Esophagus squamous epithelium (tissue), 5 donors: ENCODE measurements at places on chromosomes 4 and X.

- DNase-seq, result no peak
These were observed 112.7 kb downstream of the HNRNPD start for GRCh38 chr4:82261084-82261483.

- DNase-seq, result no peak
These were observed 62.3 kb upstream of the NAP1L5 start for GRCh38 chr4:88759895-88760290.

GRCh38 chr4:185143601-185143969, 519 bp downstream of the SLC25A4 start:
- no peak for DNase-seq

GRCh38 chr4:145487631-145488030, 6.0 kb downstream of the SMAD1 start:
- DNase-seq, result no peak

DNA sequence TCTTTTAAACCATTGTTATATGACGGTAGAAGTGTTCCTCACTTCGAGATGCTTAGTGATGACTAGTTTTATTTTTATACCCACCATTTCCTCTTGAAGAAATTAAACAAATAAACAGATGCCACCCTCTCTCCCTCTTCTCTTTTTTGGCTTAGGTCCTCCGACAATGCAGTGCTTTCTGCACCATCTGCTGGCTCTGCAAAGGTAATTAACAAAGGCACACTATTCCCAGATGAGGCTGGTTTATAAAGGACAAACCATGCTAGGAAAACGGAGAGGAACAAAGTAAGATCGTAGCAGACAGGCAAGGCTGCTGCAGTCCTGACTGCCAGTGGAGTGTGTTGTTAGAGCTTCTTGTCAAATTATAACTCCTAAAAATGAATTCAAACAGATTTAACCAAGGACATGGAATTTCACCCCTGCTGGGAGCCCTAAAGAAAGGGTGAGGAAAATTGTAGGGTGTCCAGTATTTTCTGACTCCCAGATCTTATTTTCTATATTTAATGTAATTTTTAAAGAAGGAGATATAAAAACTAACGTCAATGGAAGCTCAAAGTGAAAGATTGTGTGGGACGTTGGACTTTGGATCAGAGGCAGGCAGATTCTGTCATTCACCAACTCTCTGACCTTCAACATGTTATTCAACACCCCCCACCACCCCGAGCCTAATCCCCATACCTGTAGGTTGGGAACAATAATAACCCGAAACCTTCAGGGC, 142.1 kb downstream of the CPEB2 start:
- DNase-seq, result no peak

GRCh38 chr4:130110189-130110588, 1014.2 kb downstream of the C4orf33 start:
- no peak for DNase-seq

DNA sequence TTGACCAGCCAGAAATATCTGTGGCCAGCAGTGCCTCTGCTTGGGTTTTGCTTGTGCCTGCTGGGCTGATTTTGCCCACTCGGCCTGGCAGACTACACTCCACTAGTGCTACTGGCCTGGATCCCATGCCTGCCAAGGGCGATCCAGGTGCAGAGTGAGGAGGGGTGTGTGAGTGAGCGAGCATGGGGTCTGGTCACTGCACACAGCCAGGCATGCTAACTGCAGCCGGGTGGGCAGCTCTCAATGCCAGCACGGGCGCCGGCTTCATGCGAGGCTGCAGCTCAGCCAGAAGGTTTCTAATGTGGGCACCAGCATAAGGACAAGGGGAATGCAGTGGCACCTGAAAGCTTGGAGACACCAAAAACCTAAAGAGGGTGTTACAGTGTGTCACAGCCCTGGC, 1161.4 kb downstream of the FSTL5 start:
- DNase-seq, result no peak

- no peak for DNase-seq
These were observed 17.1 kb upstream of the RAI2 start for GRCh38 chrX:17878028-17878670.

DNA sequence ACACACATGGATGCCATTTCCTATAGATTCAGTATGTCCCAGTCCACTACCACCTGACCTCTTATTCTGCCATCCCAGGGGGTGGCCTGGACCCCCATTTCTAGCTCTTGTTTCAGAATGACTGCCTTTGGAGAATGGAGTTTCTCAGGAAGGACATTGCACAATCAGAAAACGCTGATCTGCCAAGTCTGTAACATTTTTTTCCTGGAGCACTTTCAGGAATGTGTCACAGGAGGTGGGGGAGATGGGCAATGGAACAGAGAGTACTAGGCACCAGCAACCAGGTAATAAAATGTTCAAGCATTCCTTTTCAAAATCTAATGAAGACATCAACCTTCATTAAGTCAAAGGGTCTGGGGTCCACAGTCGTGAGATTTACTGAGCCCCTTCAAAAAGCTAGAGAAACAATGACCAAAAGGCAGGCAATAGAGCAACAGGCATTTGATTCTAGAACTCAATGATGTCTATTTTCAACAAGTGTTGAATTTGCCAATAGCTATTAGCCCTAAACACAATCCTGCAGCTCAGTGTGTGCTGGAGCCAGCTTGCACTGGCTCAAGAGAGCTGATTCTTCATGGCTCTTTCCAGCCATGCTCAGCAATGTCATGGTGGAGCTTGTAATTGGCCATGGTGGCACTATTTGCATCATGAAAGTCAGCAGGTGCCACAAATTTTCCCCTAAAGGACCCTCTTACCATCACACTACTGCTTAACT, 87.1 kb downstream of the KDR start:
- no peak for DNase-seq

DNA sequence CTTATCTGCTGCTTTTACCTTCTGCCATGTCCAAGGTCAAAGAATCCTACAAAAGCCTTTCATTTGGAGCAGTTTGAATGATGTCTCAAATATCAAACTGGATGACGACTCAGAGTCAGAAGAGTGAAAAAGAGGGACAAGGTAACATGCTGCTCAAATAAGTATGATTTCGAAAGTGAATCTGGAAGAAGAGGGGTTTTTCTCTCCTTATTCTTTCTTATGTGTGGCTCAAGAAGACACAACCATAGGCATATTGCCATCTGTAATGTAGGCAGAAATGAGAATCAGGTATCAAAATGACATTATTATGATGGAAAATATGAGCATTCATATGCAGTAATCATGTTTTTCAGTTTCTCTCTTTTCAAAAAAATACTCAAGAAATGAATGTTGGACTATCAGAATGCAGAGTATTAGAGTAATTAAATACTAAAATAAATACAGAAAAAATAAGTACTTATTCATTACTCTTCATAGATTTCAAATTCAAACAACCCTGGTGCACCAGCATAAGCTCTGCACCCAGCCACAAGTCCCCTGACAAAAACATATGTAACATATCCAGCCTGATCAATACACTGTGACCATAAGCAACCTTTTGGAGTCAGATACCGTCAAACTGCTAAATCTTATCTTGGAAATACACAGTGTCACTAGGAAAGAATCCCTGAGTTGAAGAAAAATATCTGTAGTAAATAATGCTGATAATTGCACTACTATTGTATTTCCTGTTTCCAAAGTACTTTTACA, 468.6 kb downstream of the INPP4B start:
- no peak for DNase-seq

DNA sequence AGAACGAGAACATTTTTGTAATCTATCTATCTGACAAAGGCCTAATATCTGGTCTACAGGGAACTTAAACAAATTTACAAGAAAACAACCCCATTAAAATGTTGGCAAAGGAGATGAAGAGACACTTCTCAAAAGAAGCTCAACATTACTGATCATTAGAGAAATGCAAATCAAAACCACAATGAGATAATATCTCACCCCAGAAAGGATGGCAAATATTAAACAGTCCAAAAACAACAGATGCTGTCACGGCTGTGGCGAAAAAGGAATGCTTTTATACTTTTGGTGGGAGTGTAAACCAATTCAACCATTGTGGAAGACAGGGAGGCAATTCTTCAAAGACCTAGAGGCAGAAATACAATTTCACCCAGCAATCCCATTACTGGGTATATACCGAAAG, 2284.8 kb downstream of the ARAP2 start:
- no peak for DNase-seq

DNA sequence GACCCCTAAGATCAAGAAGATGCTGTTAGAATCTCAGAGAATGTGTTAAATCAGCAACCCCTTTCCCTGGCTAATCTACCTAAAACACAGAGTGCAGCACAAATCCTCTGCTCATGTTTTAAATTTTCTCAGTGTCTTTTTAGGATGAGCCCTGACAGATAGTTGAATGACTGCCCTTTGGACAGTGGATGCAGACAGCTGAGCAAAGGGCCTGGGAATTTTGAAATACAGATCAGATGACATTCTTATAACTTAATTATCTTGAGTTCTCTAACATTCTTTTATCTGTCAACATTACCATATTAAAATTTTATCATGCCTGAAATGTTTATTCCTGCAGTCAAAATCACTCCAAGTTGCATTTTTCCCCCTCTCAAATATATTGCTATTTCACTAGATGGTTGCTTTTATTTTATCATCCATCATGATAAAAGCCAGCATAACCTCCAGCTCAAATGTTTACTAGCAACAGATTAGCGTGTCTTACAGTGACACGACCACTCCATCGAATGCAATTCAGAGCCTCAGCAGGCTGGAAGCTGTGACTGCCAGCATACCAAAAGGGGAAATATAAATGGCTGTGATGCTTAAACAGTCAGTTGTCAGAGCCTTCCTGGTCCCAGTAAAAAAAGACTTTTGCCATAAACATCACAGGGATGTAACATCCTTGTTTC, 22.8 kb upstream of the ARHGAP24 start:
- DNase-seq, result no peak

- no peak for DNase-seq
These were observed 89.3 kb upstream of the NEIL3 start for GRCh38 chr4:177220376-177220775.

- no peak for DNase-seq
These were observed 4.6 kb upstream of the DCAF12L2 start for GRCh38 chrX:126170720-126171119.
